ENCODE measurements at places on chromosomes 5 and 9. TPM values are rescaled to one million over a fixed set of nuclear protein-coding genes. Genes with fewer than 3 reads are reported as not detected.

The FOXD4L5 gene
- 0.37 TPM for total RNA-seq

- no peak overlapping the region for H3K27ac ChIP-seq
- no peak for DNase-seq
- no peak overlapping the region for H3K4me3 ChIP-seq
- no peaks in the 10 kb centered on the region for H3K27me3 ChIP-seq
- H3K4me1 ChIP-seq: no peaks in the 10 kb centered on the region
- H3K36me3 ChIP-seq: no peaks in the 10 kb centered on the region
Measured at GRCh38 chr5:142104491-142104890, 4.1 kb upstream of the NDFIP1 start.

- no peak overlapping the region for H3K4me3 ChIP-seq
- no peaks in the 10 kb centered on the region for H3K27me3 ChIP-seq
- no peak overlapping the region for H3K27ac ChIP-seq
- H3K4me1 ChIP-seq: peaks cover 9% of the 10 kb centered on the region
- DNase-seq: no peak
Measured at GRCh38 chr5:141826674-141827073, 51.5 kb downstream of the PCDH1 start.

DNA sequence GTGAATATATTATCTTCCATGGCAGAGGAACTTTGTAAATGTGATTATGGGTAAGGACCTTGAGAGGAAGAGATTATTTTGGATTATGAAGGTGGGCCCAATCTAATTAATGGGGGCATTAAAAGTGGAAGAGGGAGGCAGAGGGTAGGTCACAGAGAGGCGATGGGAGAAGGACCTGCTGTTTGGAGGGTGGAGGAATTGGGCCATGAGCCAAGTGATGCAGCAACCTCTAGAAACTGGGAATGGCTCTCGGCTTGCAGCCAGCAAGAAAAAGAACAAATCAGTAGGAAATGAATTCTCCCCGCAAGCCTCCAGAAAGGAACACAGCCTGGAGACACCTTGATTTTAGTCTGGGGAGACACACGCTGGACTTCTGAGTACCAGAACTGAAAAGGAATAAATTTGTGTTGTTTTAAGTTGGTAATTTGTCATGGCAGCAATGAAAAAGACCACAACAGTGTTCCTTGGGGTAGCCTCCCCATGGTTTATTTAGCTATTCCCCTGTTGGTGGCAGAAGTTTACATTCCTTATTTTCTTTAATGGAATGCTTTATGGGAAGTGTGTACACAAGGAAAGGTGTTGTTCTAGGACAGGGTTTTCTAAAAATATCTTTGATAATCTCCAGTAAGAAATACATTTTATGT is 103.6 kb downstream of the HSPA4 start:
- DNase-seq: no peak
- no peak overlapping the region for H3K4me3 ChIP-seq
- no peaks in the 10 kb centered on the region for H3K27me3 ChIP-seq
- H3K36me3 ChIP-seq: no peaks in the 10 kb centered on the region

The TOR1B gene
- total RNA-seq: 26.5 TPM

GRCh38 chr9:111842313-111842712 is 47.6 kb upstream of the SHOC1 start:
- peaks cover 18% of the 10 kb centered on the region for H3K4me1 ChIP-seq
- no peak for DNase-seq
- no peaks in the 10 kb centered on the region for H3K27me3 ChIP-seq
- no peak overlapping the region for H3K27ac ChIP-seq

The OBP2B gene
- total RNA-seq: not detected

GRCh38 chr9:24118190-24118589 is 292.1 kb upstream of the ELAVL2 start:
- no peaks in the 10 kb centered on the region for H3K36me3 ChIP-seq
- H3K4me1 ChIP-seq: no peaks in the 10 kb centered on the region
- no peak overlapping the region for H3K27ac ChIP-seq
- H3K27me3 ChIP-seq: no peaks in the 10 kb centered on the region
- no peak overlapping the region for H3K4me3 ChIP-seq
- DNase-seq: no peak

DNA sequence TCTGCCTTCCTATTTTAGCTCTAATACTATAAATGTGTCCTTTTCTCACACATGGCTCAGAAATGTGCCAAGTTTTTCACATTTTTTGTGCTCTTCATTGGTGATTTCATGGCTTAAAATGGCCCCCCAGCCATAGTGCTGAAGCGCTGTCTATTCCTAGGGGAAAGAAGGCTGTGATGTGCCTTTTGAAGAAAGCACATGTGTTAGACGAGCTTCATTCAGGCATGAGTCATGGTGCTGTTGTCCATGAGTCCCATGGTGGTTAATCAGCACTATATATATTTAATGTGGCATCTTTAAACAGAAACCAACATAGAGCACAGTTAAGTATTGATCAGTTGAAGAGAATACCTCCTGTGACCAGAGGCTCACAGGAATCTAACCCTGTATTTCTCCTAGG is 55.8 kb downstream of the PDE8B start:
- no peak for DNase-seq
- H3K4me3 ChIP-seq: no peak overlapping the region
- H3K36me3 ChIP-seq: no peaks in the 10 kb centered on the region
- no peaks in the 10 kb centered on the region for H3K27me3 ChIP-seq

DNA sequence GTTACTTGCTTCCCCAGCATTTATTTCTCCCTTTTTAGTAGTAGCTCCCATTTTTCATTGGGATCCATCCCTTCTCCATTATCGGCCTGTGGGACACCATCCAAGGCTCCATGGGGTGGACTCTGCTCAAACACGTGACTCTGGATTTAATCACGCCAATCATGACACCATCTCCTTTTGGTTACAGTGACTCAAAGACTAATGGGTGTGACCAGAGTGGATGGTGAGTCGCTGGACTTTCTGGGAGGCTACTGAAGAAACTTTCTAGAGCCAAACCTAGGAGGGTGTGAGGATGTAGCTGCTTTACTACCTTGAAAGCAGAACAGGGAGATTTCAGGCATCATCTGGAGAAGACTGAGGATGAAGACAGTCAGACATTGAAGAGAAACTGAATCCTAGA is 93.1 kb downstream of the PJA2 start:
- H3K27ac ChIP-seq: no peak overlapping the region
- H3K4me1 ChIP-seq: no peaks in the 10 kb centered on the region
- no peak for DNase-seq
- H3K4me3 ChIP-seq: no peak overlapping the region

The ANKRD20A1 gene
- not detected for total RNA-seq

The COL23A1 gene
- total RNA-seq: not detected

DNA sequence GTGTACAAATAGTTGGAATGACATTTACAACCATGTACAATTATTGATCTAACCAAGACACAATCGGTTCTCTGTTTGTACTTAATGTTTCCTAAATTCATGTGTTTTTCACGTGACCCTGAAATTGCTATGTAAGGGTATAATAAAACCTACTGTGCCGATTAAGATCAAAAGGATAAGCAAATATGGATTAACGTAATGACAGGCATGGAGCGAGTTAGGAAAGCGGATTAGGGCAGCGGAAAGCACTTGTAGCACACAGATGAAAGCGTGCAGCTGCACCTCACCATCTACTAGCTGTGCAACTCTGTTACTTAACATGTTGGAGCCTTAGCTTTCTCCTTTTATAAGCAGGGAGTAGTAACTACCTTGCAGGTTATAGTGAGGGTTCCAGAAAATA is 38.3 kb upstream of the ZFYVE16 start:
- no peak overlapping the region for H3K27ac ChIP-seq
- H3K4me1 ChIP-seq: no peaks in the 10 kb centered on the region
- DNase-seq: no peak
- H3K4me3 ChIP-seq: no peak overlapping the region
